ENCODE measurements at places on chromosomes 12 and 14.

- DNase-seq: no peak
Measured at GRCh38 chr14:50874757-50875156, 2.9 kb downstream of the ABHD12B start.

GRCh38 chr14:25552826-25553225 is 502.9 kb upstream of the STXBP6 start:
- DNase-seq: no peak

DNA sequence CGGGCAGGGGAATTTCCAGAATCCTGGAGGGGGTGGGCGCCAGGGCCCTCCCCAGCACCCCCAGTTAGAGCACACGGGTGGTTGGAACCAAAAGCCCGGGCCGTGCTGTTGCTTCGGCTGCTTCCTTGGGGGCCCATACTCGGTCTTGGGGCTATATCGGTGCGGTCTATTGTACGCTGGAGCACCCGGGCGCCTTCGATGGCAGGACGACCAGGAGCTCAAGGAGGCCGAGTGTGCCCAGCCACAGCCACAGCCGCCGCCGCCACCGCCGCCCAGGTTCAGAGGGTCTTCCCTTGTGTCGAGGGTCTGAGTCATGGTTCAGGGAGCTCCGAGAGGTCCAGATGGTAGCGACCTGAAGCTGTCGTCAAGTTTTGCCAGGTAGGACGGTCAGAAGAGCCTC is 548 bp downstream of the CCER1 start:
- no peak for DNase-seq

DNA sequence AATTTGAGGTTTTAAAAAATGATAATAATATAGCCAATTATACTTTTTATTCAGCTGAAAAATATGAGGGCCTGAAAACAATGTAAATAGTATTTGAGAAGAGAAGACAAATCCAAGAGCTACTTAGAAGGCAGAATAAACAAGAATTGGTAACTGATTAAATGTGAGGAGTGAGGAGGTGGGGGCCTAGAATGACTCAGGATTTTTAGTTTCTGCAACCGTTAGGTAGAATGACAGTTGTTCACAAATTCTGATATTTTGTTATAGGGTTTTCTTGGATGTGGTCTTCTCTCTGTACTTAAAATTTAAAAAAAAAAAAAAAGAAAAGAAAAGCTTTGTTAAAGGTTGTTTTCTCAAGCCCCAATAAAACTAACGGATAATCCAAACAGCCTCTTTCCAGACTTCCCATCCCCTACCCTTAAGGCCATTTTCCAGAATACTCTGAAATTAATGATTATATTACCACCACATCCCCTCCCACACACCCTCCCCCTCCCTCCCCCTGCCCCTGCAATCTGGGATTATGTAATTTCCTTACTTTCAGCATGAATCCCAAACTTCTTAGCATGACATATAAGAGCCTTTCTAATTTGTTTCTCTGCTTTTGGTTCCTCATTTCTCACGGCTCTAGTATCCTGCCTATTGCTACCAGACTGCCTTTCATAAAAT is 50.4 kb downstream of the LRP6 start:
- DNase-seq: no peak

GRCh38 chr14:35470755-35471154 is 63.2 kb upstream of the INSM2 start:
- no peak for DNase-seq
